ENCODE measurements at places on chromosomes 6 and 20.

DNA sequence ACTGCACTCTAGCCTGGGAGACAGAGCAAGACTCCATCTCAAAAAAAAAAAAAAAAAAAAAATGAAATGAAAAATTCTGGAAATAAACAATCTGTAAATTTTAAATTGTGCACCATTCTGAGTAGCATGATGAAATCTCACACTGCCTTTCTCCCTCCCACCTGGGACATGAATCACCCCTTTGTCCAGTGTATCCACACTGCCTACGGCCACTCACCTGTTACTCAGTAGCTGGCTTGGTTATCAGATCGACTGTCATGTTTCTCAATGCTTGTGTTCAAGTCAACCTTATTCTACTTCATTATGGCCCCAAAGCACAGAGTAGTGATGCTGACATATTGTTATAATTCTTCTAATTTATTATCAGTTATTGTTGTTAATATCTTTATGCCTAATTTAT, 58.7 kb upstream of the MTHFD1L start:
- no peak for DNase-seq

DNA sequence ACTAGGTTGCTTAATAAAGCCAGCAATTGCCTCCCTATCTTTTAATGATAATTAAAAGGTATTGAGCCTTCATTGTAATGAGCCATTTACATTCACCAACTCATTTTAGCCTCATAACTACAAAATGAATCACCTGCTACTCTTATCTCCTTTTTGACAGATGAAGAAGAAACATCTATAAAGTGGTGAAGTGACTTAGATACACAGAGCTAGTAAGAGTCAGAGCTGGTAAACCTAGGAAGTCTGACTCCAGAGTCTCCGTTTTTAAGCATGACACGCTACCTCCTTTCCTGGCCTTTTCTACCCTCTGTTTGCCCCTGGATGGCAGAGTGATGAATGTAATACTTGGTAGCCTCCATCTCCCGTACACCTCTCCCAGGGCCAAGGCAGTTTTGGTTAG, 93.5 kb downstream of the SPTLC3 start:
- no peak for DNase-seq

GRCh38 chr20:57792386-57793080, 82.7 kb upstream of the PMEPA1 start:
- DNase-seq: no peak

- DNase-seq: no peak
These were observed 8.6 kb downstream of the AARS2 start for GRCh38 chr6:44304282-44305199.

- DNase-seq: no peak
These were observed 67.4 kb upstream of the FABP7 start for GRCh38 chr6:122712093-122712447.

All from H1 (cell line).